ENCODE measurements at places on chromosomes 4 and X.

- no peak for DNase-seq
Observed at GRCh38 chr4:38275331-38276100, 315.3 kb downstream of the PTTG2 start.

DNA sequence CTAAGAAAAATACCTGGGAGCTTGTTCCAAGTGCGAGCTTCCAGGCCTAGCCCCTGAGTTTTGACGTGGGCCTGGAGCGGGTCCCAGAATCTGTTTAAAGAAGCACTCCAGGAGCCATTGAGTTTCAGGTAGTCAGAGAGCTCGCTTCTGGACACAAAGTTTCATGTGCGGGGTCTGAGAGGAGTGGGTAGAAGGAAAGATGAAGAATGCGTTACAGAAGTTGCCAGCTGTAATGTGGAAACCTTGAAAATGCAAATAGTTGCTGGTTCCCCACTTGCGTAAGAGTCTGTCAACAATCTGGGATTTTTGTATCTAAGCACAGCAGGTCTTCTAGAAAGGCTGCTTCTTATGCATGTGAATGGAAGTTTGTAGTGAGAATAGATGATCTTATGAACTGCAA is 77.5 kb upstream of the CLCN4 start:
- no peak for DNase-seq

GRCh38 chr4:183322326-183322725 is at the start of gene CLDN24:
Gene CLDN24, minus strand, starts transcription at chr4:183322426. Its CDS starts 0 bp downstream, at chr4:183322426.
- no peak for DNase-seq

DNA sequence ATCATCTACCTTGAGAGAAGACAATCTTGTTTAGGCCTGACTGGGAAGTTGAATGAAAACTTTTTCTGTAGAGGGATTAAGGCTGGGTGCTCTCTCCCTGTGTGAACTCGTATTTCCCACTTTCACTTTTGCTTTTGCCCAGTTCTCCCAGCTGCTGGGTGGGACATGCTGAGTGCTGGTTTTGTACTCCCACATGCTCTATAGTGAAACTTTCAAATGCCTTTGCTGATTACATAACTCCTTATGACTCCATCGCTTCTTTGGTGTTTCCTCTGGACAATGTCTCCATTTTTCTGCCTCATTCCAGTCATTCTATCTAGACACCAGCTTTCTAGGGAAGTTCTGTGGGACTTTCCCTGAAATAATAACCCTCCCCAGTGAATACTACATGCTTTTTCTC is 100.5 kb downstream of the CLNK start:
- no peak for DNase-seq

GRCh38 chr4:28176942-28177341 is 1316.3 kb downstream of the STIM2 start:
- DNase-seq: no peak
